ENCODE measurements at places on chromosomes 7 and 10.

- no peak for DNase-seq
Measured at GRCh38 chr10:31074722-31075086, 43.0 kb upstream of the ZNF438 start.

DNA sequence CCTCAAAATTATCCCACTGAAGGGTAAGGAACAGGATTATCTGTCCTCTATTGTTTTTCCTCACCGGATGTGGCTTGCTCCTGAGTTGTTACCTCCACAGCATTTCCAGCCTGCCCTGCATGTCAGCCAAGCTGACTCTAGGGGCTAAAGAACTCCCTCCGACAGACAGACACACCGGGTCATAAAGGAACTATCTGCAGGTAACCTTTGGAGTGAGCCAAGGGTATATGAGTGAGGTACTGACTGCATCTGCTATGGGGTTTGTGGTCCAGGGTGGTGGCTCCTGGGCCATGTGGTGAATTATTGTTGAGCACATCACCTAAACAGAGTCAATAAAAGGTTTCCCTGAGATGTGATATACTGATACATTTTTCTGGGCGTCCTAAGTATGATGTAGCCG, 6.9 kb upstream of the KAZALD1 start:
- DNase-seq = no peak

- DNase-seq = no peak
Measured at GRCh38 chr10:52639652-52640051, 132.9 kb downstream of the MBL2 start.

DNA sequence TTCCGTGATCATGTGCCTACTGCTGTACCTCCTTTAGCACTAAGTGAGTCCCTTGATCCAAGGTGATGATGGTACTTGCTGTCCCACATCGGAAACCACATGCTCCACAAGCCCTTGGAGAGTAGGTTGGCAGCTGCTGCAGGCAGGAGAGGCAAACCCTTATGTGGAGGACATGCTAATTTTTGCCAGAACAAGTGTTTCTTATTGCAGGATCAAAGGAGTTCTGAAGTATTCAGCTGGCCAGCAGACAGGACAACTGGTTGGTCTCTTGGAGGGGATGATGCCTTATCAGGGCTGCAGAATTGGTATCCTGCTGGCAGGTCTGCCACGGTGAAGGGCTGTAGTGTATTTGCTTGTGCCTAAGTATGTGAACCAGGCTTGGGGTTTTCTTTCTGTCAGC, 36.8 kb downstream of the NACAD start:
- no peak for DNase-seq

- DNase-seq = no peak
Measured at GRCh38 chr10:95600158-95600557, 39.0 kb upstream of the SORBS1 start.
